ENCODE measurements at places on chromosomes 3 and 15.
A peak's percentile ranks its signal among the peaks of the same experiment; 100 is the strongest.

DNA sequence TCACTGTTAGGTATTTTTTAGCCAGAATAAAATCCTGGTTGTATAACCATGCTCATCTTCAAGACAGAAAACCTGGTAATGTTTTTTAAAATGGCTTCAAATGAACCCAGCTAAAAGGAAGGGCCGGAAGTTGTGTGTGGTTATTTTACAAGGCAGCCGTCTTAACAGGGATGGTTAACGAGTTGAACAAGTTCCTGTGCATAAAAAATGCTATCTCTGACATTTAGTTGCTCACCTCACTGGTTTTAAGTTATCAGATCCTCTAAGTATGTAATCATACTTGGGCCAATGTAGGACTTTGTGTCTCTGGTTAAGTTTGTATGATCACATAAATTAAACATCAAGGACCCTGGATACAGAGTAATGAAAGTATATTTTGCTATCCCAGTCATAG lies 2.1 kb downstream of the ATP11B start:
- no peak for DNase-seq

GRCh38 chr15:71889385-71889784 lies 79.0 kb downstream of the NR2E3 start:
- no peak for DNase-seq

GRCh38 chr3:82222401-82222800 lies 461.0 kb upstream of the GBE1 start:
- no peak for DNase-seq

GRCh38 chr3:1446531-1446930 lies 353.7 kb downstream of the CNTN6 start:
- no peak for DNase-seq

DNA sequence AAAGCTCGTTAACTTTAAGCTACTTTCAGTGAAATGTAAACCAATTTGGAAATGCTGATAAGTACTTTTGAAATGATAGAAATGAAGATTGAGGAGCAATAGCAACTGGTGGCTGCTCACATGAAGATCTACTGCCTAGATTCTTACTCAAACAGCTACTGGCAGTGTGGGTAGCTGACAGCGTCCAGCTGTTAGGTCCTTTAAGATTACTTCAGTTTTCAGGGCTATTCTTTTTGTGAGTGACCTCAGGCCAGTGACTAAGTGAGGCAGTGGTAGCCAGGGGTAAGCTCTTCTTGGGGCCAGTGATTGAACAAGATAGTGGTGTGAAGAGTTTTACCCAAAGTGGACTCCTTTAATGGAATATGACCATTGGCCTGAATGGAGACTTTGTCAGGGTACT lies 41.3 kb downstream of the NECTIN3 start:
- no peak for DNase-seq

DNA sequence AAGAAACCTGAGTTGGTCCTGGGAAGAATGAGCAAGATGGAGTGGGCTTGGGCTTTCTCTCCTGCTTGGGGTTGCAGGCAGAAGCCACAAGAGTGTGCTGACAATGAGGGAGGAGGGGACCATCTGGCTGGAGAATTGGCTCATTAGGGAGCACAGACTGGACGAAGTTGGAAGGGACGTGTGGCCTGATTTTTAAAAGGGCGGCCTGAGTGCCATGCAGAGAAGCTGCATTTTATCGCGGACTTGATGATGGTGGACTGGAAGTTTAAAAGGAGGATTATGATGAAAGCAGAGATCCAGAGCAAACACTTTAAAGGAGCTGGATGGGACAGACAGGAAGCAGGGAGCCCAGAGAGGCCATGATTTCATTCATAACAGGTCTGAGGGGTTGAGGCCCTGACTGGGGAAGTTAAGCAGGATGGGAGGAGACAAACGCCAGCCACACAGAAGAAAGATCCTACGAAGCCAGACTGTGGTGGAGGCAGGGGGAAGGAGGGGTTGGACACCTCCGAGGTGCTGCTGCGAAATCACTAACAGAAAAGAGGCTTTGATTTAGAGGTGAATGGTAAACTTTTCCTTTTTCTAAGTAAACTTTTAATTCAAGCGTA lies 23.6 kb downstream of the TLNRD1 start:
- no peak for DNase-seq

DNA sequence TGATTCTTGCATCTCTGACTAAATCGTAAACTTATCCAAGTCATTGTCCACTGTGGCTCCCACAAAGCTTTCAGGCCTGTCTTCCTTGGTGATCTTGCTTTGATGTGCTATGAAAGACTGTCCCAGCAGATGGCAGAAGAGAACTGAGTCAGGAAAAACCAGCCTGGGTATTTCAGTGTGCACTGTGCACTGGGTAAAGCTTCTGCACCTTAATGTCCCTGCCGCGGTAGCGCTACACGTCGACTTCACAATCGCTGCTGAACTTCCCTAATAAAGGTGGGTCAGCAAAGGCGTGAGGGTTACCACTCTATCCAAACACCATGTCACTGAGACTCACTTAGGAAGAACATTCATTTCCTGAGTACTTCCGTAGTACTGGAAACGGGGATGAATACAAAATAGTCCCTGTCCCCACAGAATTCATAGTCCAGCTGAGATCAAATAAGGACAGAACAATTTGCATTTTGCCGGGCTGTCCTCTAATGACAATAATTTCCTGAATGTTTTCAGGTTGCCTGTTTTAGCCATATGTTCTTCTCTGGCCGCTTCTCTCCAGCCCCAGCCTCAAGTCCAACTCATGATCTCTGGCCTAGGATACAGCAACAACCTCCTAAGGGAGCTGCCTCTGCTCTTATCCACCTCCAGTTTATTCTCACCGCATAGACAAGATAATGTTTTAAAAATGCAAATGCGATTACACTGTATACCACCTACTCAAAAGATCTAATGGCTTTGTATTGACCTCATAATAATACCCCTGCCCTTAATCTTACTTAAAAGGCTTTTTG lies 83.6 kb upstream of the AKAP13 start:
- peak; percentile 58 for DNase-seq

GRCh38 chr3:124082343-124082742 lies 90.4 kb upstream of the ROPN1 start:
- DNase-seq: no peak

DNA sequence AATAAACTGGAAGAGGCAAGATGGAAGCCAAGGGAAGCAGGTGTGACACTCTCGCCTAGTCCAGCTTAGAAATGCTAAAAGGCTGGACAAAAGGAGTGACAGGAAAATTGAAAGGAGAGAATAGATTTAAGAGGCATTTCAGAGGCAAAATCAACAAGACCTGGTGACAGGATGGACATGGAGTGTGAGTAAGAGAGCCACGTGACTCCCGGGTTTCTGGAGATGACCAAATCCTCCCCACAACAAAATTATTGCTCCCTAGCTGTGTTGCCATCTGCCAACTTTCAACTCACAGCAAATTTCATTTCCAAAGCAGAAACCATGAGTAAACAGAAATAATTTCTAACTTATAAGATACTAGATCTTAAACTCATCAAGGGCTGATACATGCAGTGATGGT lies 52.6 kb downstream of the MTHFS start:
- no peak for DNase-seq

DNA sequence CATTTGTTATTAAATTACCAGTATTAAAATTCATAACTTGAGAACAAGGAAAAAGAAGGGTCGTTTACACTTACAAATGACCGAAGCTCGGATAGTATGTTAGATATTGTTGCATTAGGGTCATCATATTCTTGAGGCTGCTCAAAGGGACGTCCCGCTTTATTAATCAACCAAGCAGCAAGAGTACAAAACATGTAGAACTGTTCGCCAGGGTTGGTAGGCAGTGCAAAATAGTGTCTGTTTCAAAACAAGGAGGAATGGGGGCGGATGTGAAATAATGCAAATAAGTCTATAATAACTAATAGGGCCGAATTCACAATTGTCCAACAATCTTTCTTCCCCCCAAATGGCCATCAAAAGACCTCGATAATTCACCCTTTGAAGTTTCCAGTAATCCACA lies 2.9 kb downstream of the IFT57 start:
- no peak for DNase-seq

DNA sequence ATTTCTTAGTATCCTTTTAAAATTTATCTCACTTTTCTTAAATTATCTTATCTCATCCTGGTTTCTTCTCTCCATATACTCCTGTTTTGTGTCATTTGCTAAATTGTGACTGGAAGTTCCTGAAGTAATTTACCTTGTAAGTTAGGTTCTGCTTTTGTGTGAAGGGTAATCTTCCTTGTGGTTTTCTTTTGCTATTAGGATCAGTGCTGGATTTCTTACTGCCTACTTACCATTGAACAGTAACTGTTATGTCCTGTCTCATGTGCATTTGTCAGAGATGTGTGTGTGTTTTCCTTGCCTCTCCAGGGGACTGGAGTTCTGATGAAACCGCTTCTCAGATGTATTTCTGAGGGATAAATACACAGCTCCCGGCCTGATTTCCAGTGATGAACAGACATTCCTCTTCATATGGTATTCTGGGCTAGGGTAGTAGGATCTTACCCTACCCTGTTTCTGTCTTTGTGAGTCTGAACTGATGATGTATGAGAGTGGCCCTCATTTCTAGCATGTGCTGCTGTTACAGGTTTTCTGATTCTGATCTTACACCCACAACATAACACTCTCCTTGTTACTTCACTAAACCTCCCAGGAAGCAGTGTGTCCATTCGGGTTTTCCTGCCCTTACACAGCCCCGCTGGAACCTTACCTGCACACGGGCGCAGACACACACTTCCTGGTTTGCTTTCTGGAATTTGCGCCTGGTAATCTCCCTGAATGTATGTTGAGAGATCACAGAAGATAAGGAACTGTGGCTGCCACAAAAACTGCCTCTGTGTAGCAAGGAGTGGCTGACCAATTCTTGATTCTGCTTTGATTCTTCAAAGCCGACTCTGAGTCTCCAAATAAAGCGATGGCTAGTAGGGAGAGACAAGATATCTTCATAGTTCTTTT lies 14.7 kb downstream of the PAK2 start:
- no peak for DNase-seq

DNA sequence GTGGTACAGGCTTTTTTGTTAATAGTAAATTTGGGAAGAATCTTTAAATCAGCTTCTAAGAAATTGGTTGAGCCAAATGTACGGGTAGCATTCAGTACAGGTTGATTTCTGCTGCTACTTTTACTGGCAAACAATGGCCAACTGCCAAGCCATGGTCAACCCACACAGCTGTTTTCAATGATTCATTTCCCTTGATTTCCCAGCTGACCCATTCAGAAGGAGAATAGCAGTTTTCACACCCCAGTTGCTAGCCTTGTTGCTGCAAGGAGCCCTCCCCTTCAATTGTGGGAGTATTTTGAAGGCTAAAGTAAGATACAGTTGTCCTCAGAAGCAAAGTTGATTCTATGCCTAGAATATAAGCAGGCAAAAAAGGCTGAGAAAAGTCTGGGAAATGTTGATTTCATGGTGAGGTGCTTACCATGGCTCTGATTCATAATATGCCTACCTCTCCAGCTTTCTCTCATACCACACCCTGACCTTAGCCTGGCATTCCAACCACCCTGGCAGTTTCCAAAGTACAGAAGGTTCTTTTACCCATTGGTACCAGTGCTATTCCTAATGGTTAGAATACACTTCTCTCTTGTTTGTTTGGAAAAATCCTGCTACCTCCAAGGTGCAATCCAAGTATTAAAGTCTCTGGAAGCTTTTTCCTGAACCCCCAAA lies 320.3 kb upstream of the TGFBR2 start:
- DNase-seq: peak; percentile 1

GRCh38 chr15:38401106-38401505 lies 52.8 kb upstream of the FAM98B start:
- DNase-seq: no peak

DNA sequence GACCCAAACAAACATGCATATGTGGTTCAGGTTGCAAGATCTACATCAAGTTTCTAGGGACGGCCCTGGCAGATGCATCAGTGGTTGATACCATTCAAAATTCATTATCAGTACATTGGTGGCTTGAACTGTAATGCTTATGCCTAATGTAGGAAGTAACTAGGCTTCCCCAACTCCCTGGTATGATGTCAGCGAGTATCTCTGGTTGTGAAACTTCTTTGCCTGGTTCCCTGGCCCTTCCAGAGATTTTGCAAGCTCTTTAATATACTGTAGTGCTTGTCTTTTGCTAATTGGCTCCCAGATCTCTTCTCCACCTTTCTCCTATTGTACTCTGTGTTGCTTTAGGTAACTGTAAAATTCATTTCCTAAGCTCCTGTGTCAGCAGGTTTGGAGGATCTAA lies 114.8 kb upstream of the RARB start:
- no peak for DNase-seq

- no peak for DNase-seq
These were observed 26.7 kb upstream of the MCF2L2 start for GRCh38 chr3:183455089-183455488.

- DNase-seq: no peak
These were observed 74.8 kb upstream of the RPL32 start for GRCh38 chr3:12916159-12916558.

- no peak for DNase-seq
These were observed 47.4 kb upstream of the MKRN3 start for GRCh38 chr15:23518104-23518503.

DNA sequence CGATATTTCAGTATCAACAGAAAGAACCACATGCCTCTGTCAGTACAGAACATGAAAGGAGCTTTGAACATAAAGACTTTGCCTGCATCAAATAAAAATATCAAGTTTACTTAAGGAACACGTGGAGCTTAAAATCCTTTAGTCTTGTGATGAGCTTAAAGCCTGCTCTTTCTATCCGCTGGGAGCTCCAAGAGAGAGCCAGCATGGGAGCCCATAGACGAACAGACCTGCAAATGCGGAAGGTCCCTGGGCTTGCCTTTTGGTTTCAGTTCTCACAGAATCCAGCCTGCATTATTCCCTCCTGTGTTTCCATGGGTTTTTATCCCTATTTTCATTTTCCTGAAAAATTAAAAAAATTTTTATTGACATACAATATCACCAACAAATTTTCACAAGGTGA lies 530.6 kb upstream of the RGMA start:
- no peak for DNase-seq

- no peak for DNase-seq
These were observed 633 bp downstream of the THPO start for GRCh38 chr3:184377374-184377773.

- no peak for DNase-seq
These were observed 40.2 kb upstream of the MEIS2 start for GRCh38 chr15:37140531-37141058.

DNA sequence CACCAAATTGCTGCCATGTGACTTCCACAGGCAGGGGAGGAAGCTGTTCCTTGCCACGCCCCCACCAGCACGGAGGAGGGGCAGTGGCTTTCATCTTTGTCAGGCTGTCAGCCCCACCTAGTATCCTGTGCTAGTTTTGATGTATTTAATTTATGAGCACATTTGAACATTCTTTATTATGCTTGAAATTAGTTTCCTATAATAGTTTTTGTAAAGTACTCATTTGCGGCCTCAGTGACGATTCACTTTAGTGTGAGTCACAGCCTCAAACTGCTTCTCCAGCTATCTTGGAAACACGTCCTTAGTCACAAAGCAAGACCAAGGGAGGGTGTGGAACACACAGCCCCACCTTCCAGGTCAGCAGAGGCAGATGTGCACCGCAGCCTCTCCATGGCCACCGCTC lies 239.9 kb upstream of the ATP10A start:
- DNase-seq: no peak

DNA sequence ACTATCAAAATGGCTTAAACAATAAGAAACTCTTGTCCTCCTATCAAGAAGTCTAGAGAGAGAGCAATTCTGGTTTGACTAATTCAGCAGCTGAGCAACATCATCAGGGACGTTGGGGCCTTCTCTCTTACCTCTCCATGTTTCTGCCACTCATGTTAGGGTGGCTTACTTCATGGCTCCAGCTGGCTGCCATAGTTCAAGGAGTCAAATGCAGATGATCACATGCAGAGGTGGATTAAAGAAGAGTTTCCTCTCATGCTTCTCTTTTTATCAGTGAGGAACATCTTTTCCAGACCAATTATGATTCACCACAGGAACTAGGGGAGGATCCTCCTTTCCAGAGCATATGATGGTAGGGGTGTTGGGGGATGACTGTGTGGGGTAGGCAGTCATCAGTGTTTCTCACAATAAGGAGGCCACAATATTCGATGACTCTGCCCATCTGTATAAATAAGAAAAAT lies 45.5 kb downstream of the NEK11 start:
- no peak for DNase-seq

All from NCI-H1694 (cell line).